ENCODE measurements at places on chromosomes 16 and 17.

GRCh38 chr16:48421741-48422140, 36.5 kb upstream of the SIAH1 start:
- DNase-seq = no peak

DNA sequence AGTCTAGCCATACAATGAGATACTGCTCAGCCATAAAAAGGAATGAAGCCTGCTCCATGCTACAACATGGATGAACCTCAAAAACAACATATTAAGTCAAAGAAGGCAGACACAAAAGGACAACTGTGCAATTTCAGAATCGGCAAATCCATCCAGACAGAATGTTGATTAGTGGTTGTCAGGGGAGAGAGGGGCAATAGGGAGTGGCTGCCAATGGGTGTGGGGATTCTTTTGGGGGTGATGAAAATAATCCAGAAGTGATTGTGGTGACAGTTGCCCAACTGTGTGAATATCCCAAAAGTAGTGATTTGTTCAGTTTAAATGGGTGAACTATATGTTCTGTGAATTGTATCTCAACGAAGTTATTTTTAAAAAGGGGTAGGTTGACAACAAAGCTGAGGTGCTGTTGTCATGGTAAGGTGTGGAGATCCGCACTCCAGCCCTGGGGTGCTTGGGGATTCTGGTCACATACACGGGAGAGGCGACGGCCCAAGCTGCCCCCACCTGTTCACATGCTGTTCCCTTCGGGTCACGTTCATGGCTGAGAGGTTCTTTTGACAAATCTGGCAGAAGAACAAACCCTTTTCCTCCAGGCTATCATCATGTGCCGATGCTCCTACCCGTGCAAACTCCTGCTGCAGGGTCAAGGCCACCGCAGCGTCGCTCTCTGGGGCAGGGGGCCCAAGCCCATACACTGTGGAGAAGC, 9.6 kb downstream of the SLX4 start:
- DNase-seq = no peak

DNA sequence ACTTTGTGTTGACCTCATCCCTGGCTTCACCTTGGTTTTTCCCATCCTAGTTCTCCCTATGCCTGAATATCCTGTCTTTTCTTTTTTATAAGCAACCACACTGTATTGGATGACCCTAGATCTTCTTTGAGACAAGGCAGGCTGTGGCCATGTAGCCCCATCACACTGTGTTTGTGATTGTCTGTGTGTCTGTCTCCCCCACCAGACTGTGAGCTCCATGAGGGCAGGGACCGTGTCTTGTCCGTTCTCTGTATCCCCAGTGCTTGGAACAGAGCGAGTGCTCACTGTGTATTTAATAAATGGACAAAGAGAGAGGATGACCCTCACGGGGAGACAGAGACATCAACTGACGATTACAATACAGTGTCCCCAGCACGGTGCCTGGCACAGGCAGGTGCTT, 7.1 kb downstream of the SLC25A39 start:
- DNase-seq = no peak

GRCh38 chr16:50731989-50732832, 9.7 kb upstream of the CYLD start:
- DNase-seq = no peak

DNA sequence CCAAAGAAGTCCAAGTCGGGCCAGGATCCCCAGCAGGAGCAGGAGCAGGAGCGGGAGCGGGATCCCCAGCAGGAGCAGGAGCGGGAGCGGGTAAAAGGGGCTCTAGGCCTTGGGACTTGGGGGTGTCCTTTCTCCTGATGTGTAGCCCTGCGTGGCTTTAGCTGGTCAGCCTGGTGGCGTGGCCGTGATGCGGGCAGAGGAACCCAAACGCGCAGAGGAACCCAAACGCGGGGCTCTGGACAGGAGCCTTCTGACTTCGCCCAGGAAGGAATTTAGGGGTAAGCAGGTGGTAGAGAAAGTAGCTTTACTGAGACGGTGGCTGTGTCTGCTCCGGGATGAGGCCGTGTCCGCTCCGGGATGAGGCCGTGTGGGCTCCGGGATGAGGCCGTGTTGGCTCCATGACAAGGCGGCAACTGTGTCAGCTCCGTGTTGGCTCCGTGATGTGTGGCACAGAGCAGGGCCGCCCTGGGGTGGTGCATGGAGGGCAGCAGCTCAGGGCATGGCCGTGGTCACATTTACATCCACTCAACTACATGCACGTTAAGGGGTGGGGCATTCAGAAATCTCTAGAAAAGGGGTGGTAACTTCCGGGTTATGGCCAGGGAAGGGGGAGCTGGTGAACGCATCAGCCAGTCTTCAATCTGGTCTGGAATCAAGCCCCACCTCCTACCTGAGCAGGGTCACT, 19.5 kb downstream of the ASPSCR1 start:
- no peak for DNase-seq

- DNase-seq = no peak
Observed at GRCh38 chr16:55377840-55378239, 53.8 kb downstream of the IRX6 start.

DNA sequence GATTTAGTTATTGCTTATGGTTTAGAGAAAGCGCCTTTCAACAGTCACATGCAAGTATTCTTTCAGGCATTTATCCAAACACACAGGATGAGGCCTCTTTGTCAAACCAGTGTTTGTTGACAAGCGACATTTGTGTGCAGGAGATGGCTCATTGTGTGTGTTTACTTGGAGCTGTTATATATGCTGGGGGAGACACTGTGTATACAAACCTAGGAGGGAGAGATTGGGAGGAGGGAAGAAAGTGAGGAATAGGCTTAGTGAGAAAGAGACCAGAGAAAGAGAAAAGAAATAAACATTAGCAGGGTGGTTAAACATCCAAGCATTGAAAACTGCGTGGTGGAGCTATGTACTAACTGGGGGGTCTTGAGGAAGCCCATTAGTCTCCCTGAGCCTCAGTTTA, 437.6 kb downstream of the MAF start:
- no peak for DNase-seq

DNA sequence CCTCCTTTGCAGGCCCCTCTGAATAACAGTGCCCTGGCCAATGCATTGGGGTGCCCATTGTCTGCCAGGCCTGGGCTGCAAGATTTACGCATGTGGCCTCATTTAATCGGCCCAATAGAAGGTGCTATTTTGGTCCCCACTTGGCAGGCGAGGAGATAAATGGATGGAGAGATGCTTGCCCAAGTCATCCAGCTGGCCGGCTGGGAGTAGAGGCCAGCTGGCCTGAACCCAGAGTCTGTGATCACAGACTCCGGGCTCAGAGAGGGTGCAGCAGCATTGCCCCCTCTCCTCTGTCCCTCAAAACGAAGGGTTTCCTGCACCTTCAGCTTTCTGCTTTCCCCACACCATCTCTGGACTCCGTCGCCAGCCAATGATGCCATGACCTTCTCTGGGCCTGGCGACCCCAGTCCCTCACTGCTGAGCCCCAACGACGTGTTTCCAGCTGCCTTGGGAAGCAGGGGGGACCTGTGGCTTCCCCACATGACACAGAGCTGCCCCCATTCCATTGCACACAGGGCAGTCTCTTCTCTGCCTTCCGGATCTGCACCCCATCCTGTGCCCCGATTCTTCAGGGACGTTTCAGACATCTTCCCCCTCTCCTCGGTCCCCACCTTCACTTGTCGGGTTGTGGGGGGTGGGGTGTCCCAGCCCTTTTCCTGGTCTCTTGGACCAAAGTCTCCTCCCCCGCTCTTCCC, 3.5 kb upstream of the ADGRG1 start:
- DNase-seq = peak; percentile 46

DNA sequence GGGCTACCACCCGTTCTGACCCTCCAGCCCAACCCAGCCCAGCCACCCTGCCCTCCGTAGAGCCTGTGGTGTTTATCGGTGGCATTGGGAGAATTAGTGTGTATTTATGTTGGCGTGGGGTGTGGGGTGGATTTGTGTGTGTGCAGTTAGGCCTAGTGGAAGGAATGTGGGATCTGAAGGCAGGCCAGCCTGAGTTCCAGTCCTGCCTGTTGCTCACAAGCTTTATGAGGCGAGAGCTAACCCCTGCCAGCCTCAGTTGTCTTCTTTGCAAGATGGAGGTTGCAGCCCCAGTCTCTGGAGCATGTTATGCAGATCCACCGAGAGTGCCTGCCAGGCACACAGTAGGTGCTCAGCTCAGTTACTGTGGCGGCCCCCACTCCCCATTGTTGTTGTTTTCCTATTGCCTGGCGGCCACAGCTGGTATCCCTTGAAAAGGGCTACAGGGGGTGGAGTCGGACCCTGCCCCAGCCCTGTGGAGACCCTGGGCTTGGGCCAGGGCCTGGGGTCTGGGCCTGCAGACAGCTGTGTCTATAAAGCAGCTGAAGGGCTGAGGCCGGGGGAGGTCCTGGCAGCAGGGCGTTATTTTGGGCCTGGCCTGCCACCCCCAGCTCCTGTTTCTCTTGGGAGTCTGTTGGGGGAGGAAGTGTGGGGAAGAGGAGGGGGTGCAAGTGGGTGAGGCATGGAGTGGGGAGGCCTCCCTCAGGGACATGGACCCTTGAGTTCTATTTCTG, 5.1 kb downstream of the ERBB2 start:
- peak; percentile 33 for DNase-seq

DNA sequence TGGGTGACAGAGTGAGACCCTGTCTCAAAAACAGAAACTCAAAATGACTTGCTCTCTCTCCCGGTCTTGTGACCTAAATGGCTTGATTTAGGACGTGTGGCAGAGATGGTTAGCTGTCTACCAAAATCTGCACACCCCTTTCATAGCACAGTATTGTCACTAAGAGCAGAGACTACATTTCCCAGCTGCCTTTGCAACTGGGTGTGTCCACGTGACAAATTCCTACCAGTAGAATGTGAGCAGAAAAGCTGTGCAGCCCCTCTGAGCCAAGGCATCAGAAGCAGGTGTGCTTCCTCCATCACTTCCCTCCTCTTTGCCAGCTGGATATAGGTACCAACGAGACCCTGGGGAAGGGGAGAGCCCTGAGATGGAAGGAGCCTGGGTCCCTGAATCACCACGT, 25.5 kb downstream of the GPR142 start:
- no peak for DNase-seq

GRCh38 chr17:78793415-78793814, 11.3 kb upstream of the CYTH1 start:
- no peak for DNase-seq

DNA sequence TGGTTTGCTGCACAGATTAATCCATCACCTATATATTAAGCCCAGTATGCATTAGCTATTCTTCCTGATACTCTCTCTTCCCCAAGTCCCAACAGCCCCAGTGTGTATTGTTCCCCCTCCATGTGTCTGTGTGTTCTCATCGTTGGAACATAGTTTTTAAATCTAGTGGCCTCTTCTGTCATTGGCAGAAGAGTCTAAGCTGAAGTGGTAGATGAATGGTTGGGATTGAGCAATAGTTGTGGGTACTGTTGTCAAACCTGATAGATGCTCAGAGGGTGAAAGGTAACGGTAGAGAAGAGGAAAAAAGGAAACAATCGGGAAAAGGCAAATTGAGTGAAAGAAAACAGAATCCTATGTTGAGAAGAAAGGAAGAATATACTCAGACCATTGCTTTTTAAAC, 29.9 kb downstream of the MAP3K3 start:
- no peak for DNase-seq

DNA sequence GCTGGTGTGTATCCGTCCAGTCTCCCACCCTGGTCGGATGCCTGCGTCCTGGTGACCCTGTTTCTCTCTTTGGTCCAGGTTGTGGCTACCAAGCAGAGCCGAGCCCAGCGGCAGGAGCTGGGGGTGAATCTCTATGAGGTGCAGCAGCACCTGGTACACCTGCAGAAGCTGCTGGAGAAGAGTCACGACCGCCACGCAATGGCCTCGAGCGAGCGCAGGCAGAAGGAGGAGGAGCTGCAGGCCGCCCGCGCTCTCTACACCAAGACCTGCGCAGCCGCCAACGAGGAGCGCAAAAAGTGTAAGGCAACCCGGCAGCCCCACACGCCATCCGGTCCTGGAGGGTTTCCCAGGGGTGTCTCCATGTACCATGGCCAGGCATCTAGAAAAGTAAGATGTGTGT, 13.5 kb downstream of the CCDC40 start:
- no peak for DNase-seq

GRCh38 chr17:34606763-34607162, 27.4 kb downstream of the TMEM132E start:
- DNase-seq = no peak

- no peak for DNase-seq
Observed at GRCh38 chr17:61139219-61139618, 260.4 kb upstream of the TBX2 start.

DNA sequence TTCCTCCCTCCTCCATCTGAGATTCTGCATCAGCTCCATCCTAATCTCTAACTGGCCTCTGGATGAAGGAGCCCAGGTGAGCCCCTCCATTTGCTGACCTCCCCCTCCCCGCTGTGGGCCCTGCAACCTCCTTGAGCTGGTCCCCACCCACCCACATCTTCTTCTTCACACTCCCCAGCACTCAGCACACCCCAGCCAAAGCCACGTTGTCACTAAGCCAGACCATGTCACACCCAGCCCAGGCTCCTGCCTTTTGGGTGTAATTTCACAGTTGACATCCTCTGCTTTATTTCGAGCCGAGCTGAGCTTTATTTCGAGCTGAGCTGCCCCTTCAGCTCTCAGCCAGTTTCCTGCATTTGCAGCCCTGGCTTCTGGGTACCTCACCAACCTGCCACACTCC, 282.7 kb upstream of the TNRC6C start:
- DNase-seq = no peak

DNA sequence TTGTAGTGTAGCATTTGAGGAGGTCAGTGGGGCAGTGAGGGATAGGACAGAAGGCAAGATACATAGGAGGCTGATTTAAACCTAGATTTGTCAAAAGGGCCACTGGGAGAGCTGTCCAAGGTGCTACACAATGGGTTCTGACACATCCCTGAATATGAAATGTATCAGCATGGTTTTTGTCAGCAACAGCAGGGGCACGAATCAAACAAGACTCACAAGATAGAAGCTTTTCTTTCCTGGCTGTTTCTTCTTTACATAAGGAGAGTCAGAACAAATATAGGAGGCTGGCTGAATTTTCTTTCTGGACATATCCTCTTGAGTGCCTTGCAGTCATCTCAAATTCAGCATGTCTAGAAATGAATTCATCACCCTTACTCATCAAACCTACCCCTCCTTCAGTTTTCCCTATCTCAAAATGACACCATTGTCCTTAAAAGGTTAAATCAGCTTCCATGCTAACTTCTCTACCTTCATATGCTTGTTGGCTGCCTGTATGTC, 130.5 kb downstream of the NPIPB5 start:
- no peak for DNase-seq

- no peak for DNase-seq
Observed at GRCh38 chr17:49316258-49316570, 45.8 kb downstream of the ZNF652 start.

GRCh38 chr16:70391881-70392481, 45.3 kb downstream of the DDX19A start:
- peak; percentile 56 for DNase-seq

- DNase-seq = no peak
Observed at GRCh38 chr16:11175787-11176341, 80.1 kb downstream of the SOCS1 start.

- DNase-seq = no peak
Observed at GRCh38 chr17:27550291-27550930, 80.6 kb upstream of the LGALS9 start.

- DNase-seq = no peak
Observed at GRCh38 chr17:52451294-52451861, 292.9 kb upstream of the CA10 start.

- no peak for DNase-seq
Observed at GRCh38 chr17:66549311-66549704, 246.9 kb downstream of the PRKCA start.

- DNase-seq = no peak
Observed at GRCh38 chr16:88503374-88503770, 50.3 kb downstream of the ZFPM1 start.

Measured in left ventricle myocardium superior (tissue), 1 donor.